ENCODE measurements at places on chromosomes 16 and 17. TPM values are rescaled to one million over a fixed set of nuclear protein-coding genes. Genes with fewer than 3 reads are reported as not detected.

The KRT13 gene
- not detected for total RNA-seq

The C16orf74 gene
- total RNA-seq, result 2.6 TPM

- DNase-seq, result no peak
Observed at GRCh38 chr17:43014649-43015542, 7.3 kb downstream of the VAT1 start.

- DNase-seq, result no peak
Observed at GRCh38 chr17:57810721-57811637, 38.9 kb downstream of the MRPS23 start.

- DNase-seq, result no peak
Observed at GRCh38 chr17:38908676-38909181, 16.7 kb upstream of the LASP1NB start.

DNA sequence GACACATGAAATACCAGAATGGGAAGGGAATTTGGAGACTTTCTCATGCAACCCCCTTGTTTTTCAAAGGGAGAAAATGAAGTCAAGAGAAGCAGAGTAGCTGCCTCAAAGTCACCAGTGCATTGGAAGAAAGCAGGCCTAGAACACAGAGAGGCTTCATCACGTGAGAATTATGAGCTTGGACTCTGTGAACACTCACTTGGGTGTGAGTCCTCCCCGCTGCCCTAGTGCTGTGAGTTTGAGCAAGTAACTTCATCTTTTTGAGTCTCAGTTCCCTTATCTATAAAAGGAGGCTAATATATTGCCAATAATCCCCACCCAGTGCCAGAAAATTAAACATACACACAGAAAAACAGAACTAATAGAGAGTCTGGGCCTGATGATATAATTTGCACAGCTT, 315.8 kb downstream of the XYLT1 start:
- DNase-seq, result no peak

GRCh38 chr17:78890498-78890897, 12.5 kb downstream of the CEP295NL start:
- no peak for DNase-seq

- no peak for DNase-seq
Observed at GRCh38 chr17:8611137-8611536, 19.4 kb downstream of the MYH10 start.

DNA sequence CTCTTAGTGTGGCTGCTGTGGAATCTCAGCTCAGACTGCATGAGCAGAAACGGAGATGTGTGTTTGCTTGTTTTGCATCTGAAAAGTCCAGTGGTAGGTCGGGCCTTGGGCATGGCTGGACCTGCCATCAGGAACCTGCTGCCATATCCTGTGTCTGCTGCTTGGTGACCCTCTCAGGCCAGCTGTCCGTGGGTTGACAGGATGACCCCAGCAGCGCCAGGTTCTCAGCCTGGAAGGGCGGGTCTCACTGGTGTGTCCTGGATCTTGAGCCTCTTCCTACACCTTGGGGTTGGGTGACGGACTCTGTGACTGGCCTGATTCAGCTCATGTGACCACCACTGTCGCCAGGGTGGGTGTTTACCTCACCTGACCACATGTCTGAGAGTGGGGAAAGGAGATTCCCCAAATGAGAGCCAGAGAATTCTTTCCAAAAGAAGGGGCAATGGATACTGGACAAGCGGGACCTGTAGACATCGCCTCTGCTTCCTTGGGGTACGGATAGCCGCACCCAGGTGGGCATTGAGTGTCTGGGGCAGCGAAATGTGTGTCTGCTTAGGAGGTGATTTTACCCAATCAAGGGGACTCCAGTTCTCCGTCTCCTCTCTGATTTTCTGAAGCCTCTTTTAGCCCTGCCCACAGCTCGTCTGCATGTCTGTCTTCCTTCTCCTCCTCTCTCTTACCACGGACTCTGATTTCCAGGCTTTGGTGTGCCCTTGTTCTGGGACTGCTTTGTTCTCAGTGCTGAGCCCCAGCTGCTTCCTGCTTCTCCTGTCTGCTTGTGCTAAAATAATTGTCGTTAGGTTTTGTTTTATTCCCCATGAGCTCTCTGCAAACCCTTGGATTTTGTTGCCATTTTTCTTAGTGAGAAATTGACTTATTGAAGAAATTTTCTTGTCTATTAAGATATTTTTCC, 399.7 kb downstream of the CPPED1 start:
- DNase-seq, result no peak

- no peak for DNase-seq
Observed at GRCh38 chr16:17358355-17358754, 112.4 kb downstream of the XYLT1 start.

- no peak for DNase-seq
Observed at GRCh38 chr16:19188406-19188805, 20.4 kb downstream of the SYT17 start.

Data from glutamatergic neuron (in vitro differentiated cells).